ENCODE measurements at places on chromosomes 12 and 14.

- DNase-seq, result no peak
These were observed 321.5 kb downstream of the ALG10 start for GRCh38 chr12:34343766-34344165.

DNA sequence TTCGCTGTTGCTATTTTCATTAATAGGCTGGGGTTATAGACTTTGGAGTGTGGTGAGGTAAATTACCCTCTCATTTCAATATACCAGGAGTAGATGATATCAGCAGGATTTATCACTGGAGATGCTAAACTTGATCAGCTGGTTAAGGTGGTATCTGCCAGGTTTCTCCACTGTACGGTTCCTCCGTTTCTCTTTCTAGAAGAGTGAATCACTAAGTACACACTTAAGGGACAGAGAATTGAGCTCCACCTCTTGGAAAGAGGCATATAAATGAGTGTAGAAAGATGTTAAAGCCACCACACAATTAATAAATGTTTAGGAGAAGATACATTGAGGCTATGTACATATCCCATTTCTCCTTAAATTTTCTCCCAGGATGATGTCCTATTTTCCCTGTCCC lies 277.4 kb upstream of the GRIP1 start:
- DNase-seq, result no peak

DNA sequence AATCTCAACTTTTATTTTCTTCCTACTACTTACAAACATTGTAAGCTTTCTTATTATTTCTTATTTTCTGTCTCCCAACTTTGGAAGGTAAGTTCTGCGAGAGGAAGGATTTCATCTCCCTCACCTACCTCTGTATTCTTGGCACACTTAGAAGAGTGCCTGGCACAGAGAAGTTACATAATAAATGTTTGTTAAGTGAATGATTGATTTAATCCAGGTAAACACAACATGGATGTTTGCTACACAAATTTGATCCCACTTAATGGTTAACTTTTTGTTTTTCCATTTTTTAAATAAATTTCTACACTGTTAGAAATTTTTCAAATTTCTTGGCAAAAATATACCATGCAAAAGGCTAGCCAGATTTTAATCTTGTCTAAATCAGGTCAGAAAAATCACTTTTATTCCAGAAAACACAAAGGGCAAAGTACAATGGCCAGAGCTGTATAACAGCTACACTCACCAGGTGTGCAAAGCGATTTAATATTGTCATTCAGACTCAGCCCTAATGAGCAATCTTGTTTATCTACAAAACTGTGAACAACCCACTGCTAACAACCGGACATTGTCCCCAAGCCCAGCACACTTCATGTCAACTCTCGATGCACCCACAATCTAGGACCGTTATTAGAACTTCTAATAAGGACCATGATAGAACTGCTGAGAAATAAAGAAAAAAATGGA lies 222.1 kb upstream of the EEA1 start:
- no peak for DNase-seq

DNA sequence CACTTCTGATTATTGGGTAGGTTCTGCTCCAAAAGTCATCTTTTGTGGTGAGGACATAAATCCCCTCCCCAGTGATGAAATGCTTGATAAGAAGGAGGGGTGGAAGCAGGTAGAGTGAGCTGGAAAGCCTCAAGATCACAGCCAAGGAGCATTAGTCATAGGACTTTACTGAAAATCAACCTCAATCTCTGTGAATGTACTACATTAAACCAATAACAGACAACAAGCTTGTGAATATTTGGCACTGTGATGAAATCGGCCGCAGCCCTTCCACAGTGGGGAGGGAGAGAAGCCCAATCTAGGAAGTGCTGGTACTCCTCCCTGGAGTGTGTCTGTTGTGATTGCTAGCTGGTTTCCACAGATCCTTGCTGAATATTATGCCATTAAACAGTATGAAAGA lies 41.2 kb upstream of the PTCSC3 start:
- no peak for DNase-seq

DNA sequence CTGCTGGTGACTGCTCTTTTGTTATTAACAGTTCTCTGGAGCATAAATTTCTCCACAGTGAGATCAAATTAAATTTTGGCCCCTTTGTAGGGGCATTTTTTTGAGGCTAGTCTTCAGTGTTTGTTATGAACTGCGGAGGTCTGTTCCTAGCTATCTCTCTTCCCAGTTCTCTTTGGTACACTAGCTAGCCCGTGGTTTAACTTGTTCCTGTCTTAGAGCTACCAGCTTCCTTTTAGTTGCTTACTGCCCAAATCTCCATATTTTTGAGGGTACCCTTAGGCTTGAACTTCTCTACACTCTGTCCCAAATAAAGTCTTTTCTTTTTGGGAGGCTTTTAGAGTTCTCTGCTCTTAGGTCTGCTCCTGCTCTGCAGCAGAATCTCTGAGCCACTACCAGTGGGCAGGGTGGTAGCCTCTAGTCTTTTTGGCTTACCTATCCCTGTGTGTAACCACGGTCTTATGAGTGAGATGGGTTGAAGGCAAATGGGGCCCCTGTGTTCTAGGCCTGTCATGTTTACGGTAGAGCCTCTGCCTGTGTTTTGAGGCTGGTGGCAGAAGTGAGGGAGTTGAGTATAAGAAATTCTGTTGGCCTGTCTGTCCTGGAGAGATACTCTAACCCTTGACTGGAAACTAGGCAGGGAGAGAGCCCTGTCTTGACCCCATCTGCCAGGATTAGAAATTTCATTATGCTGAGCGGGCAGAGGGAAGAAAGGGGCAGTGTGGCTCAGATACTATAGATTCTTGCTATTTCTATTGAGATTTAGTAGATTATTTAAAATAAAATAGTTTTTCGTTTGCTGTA lies 21.0 kb downstream of the CNOT2 start:
- no peak for DNase-seq

GRCh38 chr14:100049220-100049619 lies 16.0 kb upstream of the EVL start:
- DNase-seq, result no peak

- no peak for DNase-seq
These were observed 392.5 kb upstream of the RGS6 start for GRCh38 chr14:71539650-71540285.

DNA sequence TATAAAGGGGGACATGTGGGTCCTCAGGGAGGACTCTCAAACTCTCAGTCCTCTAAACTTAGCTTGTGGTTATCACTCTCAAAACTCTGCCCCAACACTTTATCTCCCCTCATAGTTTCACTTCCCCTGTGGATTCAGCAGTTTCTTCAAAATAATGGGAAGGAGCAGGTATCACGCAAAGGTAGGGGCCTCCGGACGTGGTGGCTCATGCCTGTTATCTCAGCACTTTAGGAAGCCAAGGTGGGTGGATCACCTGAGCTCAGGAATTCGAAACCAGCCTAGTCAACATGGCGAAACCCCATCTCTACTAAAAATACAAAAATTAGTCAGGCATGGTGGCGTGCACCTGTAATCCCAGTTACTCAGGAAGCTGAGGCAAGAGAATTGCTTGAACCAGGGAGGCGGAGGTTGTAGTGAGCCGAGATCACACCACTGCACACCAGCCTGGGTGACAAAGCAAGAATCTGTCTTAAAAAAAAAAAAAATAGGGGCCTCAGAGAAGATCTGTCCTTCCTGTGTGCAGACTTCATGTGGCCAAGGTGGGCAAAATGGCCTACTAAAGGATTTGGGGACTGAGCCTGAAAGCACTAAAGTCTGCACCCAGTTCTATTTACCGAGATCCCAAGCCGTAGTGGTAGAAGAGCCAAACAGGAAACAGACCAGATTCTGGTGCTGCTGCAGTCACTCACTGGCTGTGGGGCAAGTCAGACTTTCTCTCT lies 6.4 kb downstream of the ITGB7 start:
- DNase-seq, result no peak

DNA sequence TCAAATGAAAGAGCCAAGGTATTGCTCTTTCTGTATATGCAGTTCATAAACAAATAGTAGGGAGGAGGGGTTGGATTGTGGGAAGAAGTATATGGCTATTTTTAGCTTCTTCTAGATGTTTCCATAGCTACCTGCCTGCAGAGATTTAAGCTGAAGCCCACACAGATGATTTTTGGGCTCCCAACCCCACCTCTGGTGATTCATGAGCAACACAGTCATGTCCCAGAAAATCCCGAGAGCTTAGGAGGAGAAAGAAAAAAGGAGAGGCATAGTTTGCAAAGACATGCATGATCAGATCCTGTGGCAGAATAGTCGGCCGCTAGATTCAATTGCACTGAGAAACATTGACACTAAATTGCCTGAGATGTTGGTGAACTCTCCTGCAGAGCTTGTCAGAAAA lies 13.8 kb downstream of the TESPA1 start:
- DNase-seq, result no peak

All from left kidney (tissue), 8 donors.